Forelimb muscle (tissue), 1 donor: ENCODE measurements at places on chromosomes 11 and 22. TPM values are rescaled to one million over a fixed set of nuclear protein-coding genes. Genes with fewer than 3 reads are reported as not detected.

GRCh38 chr11:69173331-69173730, 17.6 kb downstream of the SMIM38 start:
- no peak for DNase-seq

- DNase-seq = peak; percentile 32
Measured at GRCh38 chr11:85886089-85887056, 31.2 kb downstream of the CCDC83 start.

DNA sequence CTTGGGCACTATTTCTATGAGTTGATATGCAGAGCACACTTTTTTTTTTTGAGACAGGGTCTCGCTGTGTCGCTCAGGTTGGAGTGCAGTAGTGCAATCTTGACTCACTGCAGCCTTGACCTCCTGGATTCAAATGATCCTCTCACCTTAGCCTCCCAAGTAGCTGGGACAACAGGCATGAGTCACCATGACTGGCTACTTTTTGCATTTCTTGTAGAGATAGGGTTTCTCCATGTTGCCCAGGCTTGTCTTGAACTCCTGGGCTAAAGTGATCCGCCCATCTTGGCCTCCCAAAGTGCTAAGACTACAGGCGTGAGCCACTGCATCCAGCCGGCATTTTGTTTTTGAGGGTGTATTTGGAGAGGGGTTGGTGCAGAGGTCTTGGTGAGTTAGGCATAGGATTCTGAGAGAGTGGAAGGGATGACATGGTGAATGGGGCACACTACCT, 29.9 kb upstream of the MTCH2 start:
- no peak for DNase-seq

DNA sequence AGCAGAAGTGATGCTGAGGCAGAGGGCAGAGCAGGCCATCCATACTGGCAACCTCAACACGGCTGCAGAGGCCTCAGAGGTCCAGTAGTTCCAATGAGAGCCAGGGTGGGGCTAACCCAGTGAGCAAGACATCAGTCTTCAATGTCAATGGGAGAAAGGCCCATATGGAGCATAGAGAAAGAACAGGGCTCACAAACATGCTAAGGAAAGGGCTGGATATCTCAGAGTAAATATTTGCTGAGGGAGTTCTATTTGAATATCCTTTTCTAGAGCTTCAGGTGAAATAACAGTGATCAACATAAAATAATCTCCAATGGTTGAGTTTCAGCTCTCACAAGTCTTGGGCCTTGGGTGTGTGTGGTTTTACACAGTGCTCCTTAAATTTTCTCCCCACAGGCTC, 50.8 kb upstream of the CCDC90B start:
- no peak for DNase-seq

GRCh38 chr11:99333621-99334020, 312.9 kb downstream of the CNTN5 start:
- no peak for DNase-seq

DNA sequence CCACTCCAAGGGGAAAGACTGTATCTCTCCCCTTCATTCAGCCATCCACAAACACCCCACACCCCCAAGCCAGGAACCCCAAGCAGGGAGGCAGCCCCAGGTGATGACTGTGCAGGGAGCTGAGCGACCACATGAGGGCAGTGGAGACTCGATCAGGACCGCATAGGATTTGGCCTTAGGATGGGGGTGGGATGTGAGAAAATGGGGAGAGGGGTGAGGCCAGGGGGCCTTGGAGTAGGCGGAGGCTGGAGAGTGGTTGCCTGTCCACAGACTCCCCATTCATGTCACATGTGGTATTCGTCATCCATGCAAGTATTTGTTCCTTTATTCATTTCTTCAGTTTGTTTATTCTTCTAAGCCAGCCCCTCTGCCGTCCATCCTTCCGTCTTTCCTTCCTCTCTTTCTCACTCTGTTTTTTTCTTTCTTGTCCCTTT, 2.7 kb upstream of the RHOD start:
- no peak for DNase-seq

DNA sequence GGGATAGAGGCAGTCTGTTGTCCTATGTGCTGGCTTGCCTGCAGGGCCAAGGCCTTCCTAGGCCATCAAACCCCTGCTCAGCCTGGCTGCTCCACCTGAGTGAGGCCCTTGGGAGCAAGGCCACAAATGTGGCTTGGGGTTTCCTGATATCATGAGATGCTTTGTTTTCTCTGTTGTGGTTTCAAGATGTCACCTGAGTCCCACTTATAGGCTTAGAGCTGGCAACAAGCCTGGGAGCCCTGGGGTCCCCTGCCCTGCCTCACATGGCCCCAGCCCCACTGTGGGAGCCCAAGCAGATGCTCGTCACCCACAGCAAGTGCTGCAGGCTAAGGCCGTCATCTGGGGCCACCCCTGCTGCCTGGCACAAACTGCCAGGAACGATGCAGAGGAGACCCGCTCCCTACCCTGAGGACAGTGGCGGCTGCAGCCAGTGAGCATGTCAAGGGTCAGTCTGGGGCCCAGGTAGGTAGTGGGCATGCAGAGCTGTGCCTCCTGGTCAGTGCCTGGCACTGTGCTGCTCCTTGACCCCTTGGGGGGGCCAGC, 75.4 kb upstream of the KCNQ1OT1 start:
- no peak for DNase-seq

- DNase-seq = no peak
Measured at GRCh38 chr11:897253-898142, 13.1 kb downstream of the CHID1 start.

DNA sequence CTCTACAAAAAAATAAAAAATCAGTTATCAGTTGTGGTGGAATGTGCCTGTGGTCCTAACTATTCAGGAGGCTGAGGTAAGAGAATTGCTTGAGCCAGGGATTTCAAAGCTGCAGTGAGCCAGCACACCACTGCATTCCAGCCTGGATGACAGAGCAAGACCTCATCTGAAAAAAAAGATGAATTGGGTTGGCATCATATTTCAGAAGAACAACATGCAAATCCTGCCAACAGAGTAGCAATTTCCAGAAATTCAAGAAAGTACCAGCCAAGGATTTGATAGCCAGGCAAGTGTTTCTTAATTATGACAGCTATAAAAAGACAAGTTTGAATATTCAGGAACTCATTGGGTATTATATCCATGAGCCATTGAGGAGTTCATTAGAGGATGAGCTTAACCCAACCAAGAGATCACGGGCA, 75.2 kb downstream of the USP47 start:
- no peak for DNase-seq

- DNase-seq = no peak
Measured at GRCh38 chr11:102559839-102560238, 29.3 kb upstream of the MMP7 start.

GRCh38 chr22:49413146-49413545, 414.5 kb downstream of the BRD1 start:
- no peak for DNase-seq

DNA sequence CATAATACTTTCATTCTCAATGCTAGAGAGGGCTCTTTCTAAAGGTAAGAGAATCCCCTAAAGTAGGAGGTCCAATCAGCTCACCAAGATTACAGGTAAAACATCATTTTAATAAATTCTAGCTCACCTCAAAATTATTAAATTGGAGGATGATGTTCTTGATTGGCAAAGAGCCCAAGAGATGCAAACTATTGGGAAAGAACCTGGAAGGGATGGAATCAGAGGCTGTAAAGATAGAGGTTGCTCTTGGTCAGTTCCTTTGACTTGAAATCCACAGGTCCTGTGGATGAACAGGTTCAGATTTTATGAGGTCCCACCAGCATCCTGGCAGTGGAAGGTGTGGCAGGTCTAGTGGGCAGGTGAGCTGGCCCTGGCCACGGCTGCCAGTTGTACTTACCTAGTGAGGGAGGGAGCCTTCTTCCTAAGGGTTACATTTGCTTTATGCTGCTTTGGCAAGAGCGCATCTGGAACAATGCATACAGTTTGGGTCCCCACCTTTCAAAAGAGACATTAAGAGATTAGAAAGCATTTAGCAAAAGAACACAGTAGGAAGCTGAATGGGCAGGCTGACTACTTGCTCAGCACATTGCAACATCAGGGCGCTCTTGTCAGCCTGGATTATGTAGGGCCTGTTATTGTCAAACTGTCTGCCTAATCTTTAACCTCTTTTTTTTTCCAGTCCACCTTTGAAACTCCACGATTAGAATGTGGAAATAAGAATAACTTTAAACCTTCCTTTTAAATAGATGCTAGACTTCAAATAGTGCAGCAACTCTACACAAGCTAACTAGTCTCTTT, 97.0 kb downstream of the RDX start:
- DNase-seq = no peak

DNA sequence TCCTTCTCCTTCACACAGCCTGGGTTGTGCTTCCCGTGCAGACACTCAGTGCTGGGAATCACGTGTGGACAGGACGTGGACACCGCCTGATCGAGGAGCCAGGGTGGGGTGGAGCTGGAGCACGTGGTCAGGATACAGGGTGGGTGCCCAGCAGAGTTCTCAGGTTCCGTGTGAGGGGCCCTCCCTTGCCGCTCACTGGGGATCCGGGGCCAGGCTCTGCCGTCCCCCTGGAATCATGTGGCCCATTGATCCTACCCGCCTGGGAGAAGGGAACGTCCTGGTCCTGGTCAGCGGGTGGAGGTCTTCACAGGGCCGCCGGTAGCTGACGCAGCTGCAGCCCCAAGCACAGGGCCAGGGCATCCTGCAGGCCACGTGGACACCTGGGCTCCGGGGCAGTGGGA, 397.7 kb downstream of the TBC1D22A start:
- no peak for DNase-seq

DNA sequence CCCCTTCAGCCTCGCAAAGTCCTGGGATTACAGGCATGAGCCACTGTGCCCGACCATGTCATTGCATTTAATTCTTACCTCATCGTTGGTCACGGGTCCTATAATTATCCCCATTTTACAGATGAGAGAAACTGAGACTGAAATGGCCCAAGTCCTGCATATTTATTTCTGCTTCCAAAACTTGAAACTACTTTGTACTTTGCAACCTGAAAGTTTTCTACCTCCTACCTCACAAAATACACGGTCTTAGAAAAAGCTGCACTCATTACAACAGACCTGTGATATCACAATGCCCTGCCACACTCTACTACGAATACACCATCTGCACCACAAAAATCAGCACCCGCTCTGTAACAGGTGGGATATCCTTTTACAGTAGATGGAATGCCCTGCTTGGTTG, 189.1 kb downstream of the ADAMTS15 start:
- no peak for DNase-seq

DNA sequence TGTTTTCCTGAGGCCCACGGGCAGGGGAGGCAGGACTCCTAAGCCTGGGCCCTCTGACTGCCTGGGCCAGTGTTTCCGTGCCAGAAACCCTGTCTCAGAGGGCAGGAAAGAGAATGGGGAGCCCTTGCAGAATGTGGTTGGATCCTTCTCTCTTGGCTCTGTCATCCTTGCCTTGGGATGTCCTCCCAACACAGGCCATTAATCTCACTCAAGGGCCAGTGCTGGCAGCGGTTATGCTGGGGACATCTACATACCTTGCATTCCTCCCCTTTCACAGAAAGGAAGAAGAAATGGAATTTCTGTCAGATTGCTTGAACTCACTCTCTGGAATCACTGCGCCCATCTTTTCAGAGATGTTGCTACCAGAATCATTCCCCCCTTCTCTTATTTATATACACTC, 296.9 kb downstream of the KIRREL3 start:
- DNase-seq = no peak

- no peak for DNase-seq
Measured at GRCh38 chr11:35814720-35815305, 129.0 kb upstream of the LDLRAD3 start.

- DNase-seq = no peak
Measured at GRCh38 chr11:46616551-46617133, 385 bp downstream of the HARBI1 start.

GRCh38 chr11:115528225-115528624, 24.0 kb upstream of the CADM1 start:
- no peak for DNase-seq

- no peak for DNase-seq
Measured at GRCh38 chr11:23205156-23205871, 345.0 kb upstream of the CCDC179 start.

- DNase-seq = no peak
Measured at GRCh38 chr11:37353192-37353591, 755.2 kb upstream of the RAG2 start.

- DNase-seq = no peak
Measured at GRCh38 chr11:86515297-86516094, 140.8 kb downstream of the CCDC81 start.

- no peak for DNase-seq
Measured at GRCh38 chr11:57085611-57086010, 96.1 kb upstream of the LRRC55 start.

DNA sequence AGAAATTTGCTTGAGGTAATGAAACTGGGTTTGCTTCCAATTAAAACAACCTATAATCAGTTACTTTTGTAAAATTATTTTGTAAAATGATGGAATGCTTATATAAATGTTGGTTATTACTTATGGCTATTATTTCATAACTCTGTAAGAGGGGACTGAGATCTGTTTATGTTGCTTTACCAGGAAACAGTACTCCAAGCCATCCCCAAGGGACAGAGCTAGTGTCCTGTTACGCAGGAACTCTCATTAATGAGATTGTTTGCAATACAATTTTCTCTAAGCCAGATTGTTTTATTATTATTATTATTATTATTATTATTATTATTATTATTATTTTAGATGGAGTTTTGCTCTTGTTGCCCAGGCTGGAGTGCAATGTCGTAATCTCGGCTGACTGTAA, 2.3 kb upstream of the NOX4 start:
- no peak for DNase-seq

GRCh38 chr11:116558504-116559211, 214.1 kb downstream of the BUD13 start:
- DNase-seq = no peak

GRCh38 chr11:111363985-111364384, 15.1 kb downstream of the POU2AF1 start:
- DNase-seq = no peak

DNA sequence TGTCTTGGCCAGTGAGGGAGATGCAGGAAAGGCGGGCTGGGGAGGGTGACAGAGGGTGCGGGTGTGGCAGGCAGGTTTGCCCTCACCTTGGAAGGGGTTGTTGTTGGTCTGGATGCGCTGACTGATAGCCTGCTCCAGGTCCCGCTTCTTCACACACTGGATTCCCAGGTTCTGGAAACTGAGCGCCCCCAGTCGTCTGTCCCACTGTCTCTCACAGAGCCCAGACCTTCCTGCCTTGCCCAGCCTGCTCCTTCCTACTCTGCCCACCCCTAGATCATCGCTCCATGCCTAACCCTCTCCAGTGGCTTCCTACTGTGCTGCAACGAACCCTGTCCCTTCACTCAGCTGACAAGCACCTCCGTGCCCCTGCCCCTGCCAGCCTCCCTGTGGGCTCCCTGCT, 2.7 kb downstream of the RELA start:
- no peak for DNase-seq

GRCh38 chr22:31020334-31020733, 51.3 kb downstream of the TUG1 start:
- DNase-seq = no peak

- no peak for DNase-seq
Measured at GRCh38 chr11:13339195-13340153, 61.9 kb downstream of the BMAL1 start.

GRCh38 chr11:46366260-46366659, 15.2 kb upstream of the MDK start:
- DNase-seq = no peak

RTN4RL2 gene
- polyA plus RNA-seq = 37.2 TPM

DCHS1 gene
- polyA plus RNA-seq = 35.8 TPM

IL18 gene
- polyA plus RNA-seq = 0.40 TPM

EMID1 gene
- polyA plus RNA-seq = 7.5 TPM

ME3 gene
- polyA plus RNA-seq = 10.8 TPM

PRR5L gene
- polyA plus RNA-seq = 7.8 TPM

RGL4 gene
- 1.2 TPM for polyA plus RNA-seq

MYOD1 gene
- 71.6 TPM for polyA plus RNA-seq

P2RY2 gene
- 2.0 TPM for polyA plus RNA-seq

KCTD14 gene
- 1.0 TPM for polyA plus RNA-seq

SEC14L3 gene
- polyA plus RNA-seq = 0.09 TPM

GLB1L3 gene
- polyA plus RNA-seq = 0.08 TPM

ZC3H12C gene
- 9.0 TPM for polyA plus RNA-seq

GLYATL1 gene
- polyA plus RNA-seq = 0.58 TPM
